PC-3 (cell line): ENCODE measurements at places on chromosomes 13 and 19. TPM values are rescaled to one million over a fixed set of nuclear protein-coding genes. Genes with fewer than 3 reads are reported as not detected.

DNA sequence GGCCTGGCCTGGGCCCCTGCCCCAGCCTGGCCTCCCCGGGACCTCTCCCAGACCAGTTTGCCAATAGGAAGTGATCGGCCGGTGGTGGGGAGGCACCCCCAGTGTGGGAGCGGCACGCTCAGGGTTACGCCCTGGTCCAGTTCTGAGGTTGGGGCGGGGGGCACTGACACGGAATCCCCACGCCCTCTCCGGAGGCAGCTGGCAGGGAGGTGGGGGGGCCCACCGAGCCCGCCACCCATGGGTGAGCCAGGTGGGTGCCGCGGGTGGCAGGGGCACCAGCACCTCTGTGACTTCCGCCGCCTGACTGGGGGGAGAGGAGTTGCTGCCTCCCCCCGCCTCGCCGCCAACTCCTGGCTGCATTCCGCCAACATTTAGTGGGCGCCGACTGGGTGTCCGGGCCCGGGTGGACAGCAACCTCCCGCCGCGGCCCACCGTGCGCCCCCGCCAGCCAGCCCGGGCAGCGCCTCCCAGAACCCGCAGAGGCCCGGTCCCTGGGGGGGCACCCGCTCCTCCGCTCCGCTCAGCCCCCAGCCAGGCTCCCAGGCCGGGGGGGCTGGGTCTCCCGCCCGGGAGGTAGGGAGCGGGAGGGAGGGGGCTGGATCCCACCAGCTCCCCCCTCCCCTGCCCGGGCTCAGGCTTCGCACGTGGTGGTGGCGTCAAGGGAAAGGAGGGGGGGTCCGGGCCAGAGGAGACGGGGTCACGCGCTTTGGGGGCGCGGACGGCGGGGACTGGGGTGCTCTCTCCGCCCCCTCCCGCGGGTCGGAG is 2.0 kb downstream of the ZBTB7A start:
- DNase-seq = no peak

DNA sequence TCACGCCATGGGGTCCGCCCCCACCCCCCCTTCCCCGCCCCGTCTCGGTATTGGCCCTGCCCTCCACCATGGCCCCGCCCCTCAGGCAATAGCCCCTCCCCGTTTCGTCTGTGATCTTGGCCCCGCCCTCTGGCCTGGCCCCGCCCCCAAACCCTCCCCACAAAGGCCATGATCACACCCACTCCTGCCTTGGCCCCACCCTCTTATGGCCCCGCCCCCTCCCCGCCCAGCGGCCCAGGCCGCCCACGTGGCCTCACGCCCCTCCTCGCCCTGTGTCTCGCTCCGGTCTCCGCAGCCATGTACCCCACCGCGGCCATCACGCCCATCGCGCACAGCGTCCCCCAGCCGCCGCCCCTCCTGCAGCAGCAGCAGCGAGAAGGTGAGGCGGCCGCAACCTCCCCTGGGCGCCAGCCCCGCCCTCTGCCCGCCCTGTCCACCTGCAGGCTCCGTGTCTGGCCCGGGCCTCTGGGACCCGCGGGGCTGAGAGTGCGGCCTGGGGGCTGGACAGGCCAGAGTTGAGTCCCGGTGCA is 61.3 kb downstream of the CELF5 start:
- no peak for DNase-seq

JAK3 gene
- total RNA-seq = 1.5 and 4.3 TPM in 2 replicates

SIGLEC14 gene
- not detected in 2 replicates for total RNA-seq

ACP7 gene
- total RNA-seq = 3.4 and 5.0 TPM in 2 replicates
